Muscle of leg (tissue), 16 donors: ENCODE measurements at places on chromosomes 6 and 20. TPM values are rescaled to one million over a fixed set of nuclear protein-coding genes. Genes with fewer than 3 reads are reported as not detected.

DNA sequence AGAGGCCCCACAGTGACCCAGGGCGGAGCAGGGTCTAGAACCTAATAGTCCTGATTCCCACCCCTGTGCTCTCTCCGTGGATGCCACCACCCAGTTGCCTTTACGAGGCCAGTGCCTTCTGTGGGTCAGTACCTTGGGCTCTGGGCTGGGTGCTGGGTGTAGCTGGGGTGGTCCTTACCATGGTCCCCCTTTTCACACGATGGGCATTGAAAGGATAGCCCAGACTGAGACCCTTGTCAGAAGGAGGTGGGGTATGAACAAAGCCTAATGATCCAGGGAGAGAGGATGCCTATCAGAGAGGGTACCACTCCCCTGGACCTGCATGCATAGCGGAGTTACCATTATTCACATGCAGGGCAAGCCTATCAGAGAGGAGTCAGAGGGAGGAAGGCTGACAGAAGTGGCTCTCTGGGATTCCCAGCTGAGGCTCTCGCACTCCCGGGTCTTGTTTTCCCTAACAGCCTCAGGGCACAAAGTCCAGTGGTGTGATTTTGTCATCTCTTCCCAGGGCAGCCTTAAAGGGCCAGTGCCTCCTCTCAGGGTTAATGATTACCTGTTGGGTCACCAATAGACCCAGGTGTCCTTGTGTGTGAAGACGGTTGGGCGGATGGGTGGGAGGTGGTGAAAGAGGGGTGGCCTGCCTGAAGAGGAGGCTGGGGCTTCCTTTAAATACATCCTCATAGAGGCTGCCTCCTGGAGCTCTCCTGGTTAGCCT, 36.2 kb downstream of the VEGFA start:
- DNase-seq, result no peak

GRCh38 chr6:167974640-167975344, 22.7 kb upstream of the KIF25 start:
- peak; percentile 78 for DNase-seq

DNA sequence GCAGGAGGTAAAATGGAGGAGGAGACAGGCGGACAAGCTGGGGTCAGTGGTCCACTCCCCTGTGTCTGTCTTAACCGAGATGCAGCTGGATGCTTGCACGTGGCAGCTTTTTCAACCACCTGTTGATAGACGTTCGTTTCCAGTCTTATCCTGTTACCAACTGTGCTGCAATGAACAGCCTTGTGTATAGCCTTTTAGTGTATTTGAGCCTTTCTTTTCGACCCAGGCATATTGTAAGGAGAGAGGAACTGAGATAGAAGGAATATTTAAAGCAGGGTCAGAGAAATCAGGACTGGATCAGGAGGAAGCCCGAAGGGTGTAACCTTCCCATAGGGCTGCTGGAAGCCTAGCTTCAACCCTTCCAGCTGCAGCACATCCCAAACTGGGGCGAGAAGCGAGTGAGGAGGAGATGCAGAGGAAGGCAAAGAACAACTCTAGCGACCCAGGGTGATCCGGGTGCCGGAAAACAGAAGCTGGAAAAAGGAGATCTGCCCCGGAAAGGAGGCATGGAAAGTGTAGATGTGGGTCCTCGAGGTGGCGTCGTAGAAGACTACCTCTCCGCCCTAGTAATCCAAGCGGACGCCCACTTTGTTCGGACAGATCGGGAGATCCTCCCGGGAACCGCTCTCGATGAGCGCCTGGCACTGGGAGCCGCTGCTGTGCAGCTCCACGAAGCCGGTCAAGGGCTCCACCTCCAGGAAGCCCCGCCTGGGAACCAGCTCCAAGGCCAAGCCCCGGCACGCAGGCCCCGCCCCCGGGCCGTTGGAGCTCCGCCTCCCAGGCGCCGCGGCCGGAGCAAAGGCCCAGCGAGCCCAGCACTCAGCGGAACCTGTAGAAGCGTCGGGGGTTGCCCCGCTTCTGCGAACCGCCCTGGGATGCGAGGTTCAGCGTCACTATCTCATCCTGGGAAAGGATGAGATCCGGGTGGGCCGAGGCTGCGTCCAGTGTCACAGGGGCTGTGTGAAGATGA, 11.2 kb downstream of the TRIM31 start:
- DNase-seq, result peak; percentile 87

GRCh38 chr6:71349976-71350615, 61.5 kb downstream of the OGFRL1 start:
- DNase-seq, result peak; percentile 70

DNA sequence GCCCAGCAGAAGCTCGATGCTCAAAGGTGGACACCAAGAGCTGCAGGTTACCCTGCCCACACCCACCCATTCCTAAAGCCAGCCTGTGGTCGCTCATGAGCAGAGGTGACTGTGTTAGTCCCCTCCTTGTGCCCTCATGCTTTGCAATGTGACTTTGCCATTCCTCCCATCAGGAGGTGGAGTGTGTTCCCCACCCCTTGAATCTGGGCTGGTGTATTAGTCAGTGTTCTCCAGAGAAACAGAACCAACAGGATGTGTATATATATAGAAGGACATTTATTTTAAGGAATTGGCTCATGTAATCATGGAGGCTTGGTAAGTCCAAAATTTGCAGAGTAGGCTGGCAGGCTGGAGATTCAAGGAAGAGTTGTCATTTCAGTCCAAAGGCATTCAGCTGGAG, 54.4 kb upstream of the RNF24 start:
- DNase-seq, result peak; percentile 54

GRCh38 chr6:27374824-27375612, 13.5 kb upstream of the ZNF391 start:
- DNase-seq, result peak; percentile 88

- DNase-seq, result peak; percentile 57
Observed at GRCh38 chr6:152948150-152948768, 34.6 kb downstream of the FBXO5 start.

DNA sequence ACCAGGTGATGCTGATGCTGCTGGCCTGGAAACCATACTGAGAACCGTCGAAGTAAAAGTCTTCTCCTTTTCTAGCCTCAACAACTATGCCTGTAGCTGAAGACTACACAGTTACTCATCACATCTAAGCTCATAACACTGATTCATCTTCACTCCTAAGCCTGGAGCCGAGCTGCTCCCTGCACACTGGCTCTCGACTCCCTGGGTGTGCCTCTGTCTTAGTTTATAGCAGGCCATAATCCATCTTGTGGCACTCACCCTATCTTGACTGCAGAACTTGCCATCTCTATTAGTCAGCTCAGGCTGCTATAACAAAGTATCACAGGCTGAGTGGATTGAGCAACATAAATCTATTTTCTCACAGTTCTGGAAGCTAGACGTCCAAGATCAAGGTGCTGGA, 191.0 kb downstream of the UNC5CL start:
- DNase-seq, result no peak

- no peak for DNase-seq
Observed at GRCh38 chr6:49464691-49465090, 1.5 kb downstream of the CENPQ start.

DNA sequence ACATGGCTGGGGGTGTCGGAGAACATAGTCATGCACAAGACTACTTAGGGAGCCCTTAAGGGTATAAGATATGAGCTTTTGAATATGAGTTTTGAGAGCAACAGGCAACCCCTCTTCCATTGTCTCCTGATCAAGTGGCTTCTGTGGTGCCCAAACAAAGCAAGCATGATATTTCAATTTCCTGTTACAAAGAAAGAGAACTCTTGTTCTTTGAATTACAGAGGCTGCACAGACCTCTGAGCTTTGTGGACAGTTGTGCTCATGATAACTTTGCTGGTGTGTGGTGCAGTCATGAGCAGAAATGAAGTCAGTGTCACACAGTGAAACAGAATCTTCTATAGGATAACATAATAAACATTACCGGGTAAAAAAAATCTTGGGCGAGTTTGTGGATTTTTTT, 66.8 kb upstream of the THEMIS start:
- no peak for DNase-seq

DNA sequence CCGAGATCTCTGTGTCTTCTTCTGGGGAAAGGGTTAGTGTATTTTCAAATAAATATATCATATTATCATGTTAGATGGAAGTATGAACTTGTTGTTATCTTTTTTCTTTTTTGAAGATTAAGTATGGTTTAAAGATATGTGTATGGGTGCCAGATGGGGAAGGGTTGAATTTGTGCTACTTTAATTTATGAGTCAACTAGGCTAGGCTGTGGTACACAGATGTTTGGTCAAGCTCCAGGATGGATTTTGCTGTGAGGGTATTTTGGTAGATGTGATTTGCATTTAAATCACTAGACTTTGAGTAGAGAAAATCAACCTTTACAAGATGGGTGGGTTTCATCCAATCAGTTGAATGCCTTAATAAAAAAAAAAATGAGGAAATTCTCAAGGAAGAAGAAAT, 886.6 kb upstream of the ADGRB3 start:
- DNase-seq, result no peak

GRCh38 chr20:2816030-2816582, at the start of gene TMEM239:
TMEM239 (plus strand) TSS chr20:2816364; CDS start chr20:2816555, 191 bp downstream.
- no peak for DNase-seq

DNA sequence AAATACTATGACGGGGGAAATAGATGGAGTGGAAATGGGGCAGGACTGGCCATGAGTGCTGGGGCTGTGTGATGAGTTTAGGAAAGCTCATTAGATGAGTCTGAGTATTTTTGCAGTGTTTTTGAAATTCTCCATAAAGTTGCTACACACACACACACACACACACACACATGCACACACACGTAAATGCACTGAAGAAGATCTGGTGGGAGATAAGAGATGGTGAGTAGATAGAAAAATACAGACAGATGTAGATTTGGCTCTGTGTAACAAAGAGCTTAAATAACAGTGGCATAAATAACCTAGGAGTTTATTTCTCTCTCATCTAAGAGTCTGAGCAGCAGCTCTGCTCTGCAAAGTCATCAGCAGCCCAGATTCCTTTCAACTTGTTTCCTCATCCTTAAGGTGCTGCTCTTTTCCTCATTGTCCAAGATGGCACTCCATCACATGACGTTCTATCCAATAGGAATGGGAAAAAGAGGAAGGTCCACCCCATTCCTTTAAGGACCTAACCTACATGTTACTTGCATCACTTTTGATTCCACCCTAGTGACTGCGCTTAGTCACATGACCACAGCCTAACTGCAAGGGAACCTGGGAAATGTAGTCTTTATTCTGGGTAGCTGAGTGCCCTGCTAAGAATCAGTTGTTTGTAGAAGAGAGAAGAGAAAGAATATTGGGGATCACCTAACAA, 76.4 kb downstream of the EYA2 start:
- DNase-seq, result peak; percentile 56

DNA sequence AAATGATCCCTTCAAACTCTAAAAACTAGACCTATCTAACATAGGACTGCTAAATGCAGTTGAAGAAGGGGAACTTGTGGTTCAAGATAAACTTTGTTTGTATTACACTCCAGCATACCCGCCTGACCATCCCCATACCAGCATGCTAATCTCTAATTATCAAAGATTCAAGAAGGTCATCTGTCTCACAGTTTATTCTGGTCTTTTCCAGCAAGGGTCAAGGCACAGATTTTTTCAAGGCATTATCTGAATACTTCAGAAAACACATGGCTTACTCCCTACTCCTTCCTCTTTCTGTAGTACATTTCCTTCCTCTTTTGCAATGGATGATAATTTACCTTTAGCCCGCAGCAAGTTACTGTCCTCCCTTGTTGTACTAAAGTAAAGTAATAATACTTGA, 174.1 kb downstream of the PKHD1 start:
- DNase-seq, result no peak

DNA sequence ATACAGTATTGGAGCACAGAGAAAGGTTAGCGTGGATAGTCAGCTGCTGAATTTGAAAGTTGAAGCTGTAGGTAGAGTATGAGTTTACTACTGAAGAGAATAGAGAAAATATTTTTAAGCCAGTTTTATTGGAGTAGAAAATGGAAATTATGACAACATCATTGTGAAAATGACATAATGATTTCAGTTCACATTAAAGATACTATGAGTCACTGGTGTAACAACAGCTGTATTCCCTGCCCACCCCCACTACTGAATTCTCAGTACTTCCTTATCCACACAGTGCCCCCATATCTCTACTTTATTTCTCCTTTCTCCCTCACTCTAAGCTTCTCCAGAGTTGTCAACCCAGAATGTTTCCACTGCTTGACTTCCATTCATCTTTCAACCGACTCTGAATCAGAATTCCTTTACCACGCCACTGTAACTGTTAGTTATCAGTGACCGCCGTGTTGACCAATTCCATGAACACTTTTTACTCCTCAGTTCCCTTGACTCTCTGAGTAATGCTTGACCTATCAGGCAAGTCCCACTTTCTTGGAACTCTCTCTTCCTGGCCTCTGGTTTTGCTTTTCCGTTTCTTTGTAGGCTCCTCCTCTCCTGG, 139.6 kb downstream of the AIG1 start:
- peak; percentile 76 for DNase-seq

GRCh38 chr6:16148498-16148897, 19.6 kb downstream of the MYLIP start:
- no peak for DNase-seq

- no peak for DNase-seq
Observed at GRCh38 chr6:39696986-39697788, 28.0 kb downstream of the KIF6 start.

GRCh38 chr6:123168892-123169773, 173.1 kb downstream of the CLVS2 start:
- peak; percentile 18 for DNase-seq

DNA sequence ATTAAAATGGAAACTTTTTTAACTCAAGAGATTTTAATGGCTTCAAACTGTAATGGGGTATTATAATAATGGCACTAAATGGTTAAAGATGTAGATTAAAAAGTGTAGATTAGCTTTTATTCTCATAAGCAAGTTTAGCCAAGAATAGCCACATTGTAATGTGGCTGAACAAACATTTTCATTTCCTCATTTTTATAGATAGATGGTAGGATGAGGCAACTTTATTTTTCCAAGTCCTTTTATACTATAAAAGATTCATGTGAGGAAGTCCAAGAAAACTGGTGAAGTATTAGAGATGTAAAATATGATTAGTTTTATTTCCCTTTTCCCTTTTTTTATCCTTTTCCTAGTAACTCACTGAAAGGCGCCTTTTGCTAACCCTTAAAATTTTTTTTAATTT, 88.8 kb downstream of the ATRN start:
- peak; percentile 40 for DNase-seq

The ADISSP gene
- polyA plus RNA-seq, result 25.0 TPM

The SEL1L2 gene
- polyA plus RNA-seq, result not detected

The NRN1 gene
- 27.5 TPM for polyA plus RNA-seq

The CPNE5 gene
- polyA plus RNA-seq, result 12.4 TPM

The VSX1 gene
- polyA plus RNA-seq, result not detected

The SERPINB1 gene
- polyA plus RNA-seq, result 15.3 TPM

The SPTLC3 gene
- polyA plus RNA-seq, result 2.7 TPM

The MAFB gene
- polyA plus RNA-seq, result 10.7 TPM

The CTSA gene
- polyA plus RNA-seq, result 75.6 TPM

The ALDH5A1 gene
- 8.1 TPM for polyA plus RNA-seq
